ENCODE measurements at places on chromosomes 13 and 19.

- ATAC-seq = no peak
Observed at GRCh38 chr13:50140153-50140552, 124.9 kb downstream of the KCNRG start.

DNA sequence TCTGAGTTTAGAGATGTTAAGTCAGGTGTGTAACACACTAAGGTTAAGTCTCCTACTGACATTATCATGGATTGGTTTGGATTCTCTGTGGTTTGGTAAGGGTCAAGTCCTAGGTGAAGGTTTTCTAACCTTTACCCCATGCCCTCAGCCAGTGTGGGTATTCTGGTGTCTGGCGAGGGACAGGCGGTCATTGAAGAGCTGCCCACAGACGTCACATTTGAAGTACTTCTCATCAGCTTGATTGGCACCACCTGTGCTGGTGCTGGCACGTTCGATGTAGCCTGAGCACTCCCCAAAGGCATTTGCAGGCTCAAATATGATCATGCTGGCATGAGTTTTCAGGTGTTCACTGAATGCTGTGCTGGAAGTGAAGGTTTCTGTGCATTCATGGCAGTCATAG lies 27.0 kb downstream of the PEG3 start:
- ATAC-seq = no peak

GRCh38 chr13:113573065-113573464 lies 11.5 kb upstream of the TFDP1 start:
- ATAC-seq = no peak

- ATAC-seq = no peak
Observed at GRCh38 chr13:74570834-74571233, 436.6 kb upstream of the KLF12 start.

DNA sequence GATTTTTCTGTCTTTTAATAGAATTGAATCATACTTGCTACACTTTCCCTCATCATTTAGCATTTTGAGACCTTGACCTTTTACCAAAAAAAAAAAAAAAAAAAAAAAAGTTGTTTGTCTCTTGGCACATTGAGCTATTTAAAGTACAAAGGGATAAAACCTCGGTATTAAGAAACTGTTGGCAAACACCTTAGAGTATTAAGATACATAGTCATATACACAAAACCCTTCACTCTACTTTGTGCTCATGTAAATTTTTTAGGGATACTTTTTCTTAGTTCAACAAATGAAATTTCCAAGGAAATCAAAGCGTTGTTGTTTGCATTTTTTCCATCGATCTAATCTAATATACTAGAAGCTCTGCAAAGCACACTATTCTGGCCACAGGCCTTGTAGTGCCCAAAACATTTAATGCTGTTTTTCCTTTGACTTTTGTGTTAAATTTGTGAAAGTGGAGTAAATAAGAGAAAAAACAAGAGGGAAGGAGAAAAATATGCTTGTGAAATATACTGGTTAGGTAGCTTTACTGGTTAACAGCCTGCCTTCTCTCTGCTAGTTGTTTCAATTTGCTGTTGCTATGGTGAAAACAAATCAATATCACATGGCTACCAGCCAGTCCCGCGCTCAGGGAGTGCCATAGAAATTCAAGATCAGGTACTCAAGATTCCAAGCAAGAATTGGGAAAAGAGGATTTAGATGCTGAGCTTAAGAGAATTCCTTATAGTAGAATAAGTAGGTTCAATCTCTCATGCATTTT lies 2.6 kb downstream of the MBNL2 start:
- ATAC-seq = no peak

- peak; percentile 50 for ATAC-seq
Observed at GRCh38 chr19:4390017-4390566, 10.3 kb downstream of the SH3GL1 start.

- no peak for ATAC-seq
Observed at GRCh38 chr13:75440100-75440499, 41.9 kb downstream of the TBC1D4 start.

- ATAC-seq = no peak
Observed at GRCh38 chr19:58521651-58522050, 2.0 kb upstream of the ZBTB45 start.

GRCh38 chr13:23119131-23119530 lies 61.6 kb upstream of the SGCG start:
- ATAC-seq = no peak

DNA sequence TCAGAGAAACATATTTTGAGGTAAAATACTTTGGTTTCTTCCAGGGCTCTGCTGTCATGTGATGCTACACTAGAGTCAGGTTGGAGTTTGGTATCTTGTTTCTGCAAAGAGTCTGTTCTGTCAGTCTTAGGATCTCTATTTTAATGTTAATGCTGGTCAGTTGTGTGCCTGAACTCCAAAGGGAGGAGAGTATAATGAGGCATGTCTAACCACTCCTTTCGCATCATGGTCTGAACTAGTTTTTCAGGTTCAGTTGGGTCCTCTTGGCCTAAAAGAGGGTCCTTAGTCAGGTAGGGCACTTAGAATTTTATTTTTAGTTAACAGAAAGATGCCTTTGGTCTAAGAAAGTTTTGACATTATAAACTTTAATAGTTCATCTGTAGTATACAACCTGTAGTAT lies 78.2 kb downstream of the FNDC3A start:
- ATAC-seq = no peak

GRCh38 chr13:96710166-96710862 lies 284.0 kb downstream of the OXGR1 start:
- no peak for ATAC-seq

GRCh38 chr19:16199275-16199932 lies 1.7 kb downstream of the AP1M1 start:
- no peak for ATAC-seq

GRCh38 chr13:65697843-65698242 lies 1532.3 kb downstream of the PCDH9 start:
- ATAC-seq = no peak

- no peak for ATAC-seq
Observed at GRCh38 chr13:88085036-88085435, 413.9 kb downstream of the SLITRK5 start.

- no peak for ATAC-seq
Observed at GRCh38 chr19:13092606-13093235, 9.9 kb downstream of the LYL1 start.

GRCh38 chr19:50705422-50706019 lies 14.1 kb downstream of the SHANK1 start:
- ATAC-seq = no peak

GRCh38 chr13:112326821-112327370 lies 49.3 kb upstream of the SPACA7 start:
- ATAC-seq = no peak

DNA sequence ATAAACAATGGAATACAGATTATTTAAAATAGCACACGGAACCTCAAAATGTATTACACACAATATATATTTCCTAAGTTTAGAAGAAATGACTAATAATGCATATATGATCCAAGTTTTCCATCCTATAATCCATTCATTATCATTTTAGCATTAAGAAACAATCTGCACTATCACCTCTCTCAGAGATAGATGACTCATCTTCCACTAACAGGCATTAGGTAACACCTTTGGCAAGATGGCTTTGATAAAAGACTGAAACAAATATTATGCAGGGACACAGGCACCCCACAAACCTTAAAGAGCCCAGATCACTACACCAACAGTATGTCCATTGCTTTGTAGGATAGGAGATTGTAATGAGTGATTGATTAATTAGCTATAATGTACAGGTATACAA lies 4.1 kb downstream of the ENOX1 start:
- ATAC-seq = no peak

- no peak for ATAC-seq
Observed at GRCh38 chr19:5586300-5587070, 18.7 kb upstream of the TINCR start.

DNA sequence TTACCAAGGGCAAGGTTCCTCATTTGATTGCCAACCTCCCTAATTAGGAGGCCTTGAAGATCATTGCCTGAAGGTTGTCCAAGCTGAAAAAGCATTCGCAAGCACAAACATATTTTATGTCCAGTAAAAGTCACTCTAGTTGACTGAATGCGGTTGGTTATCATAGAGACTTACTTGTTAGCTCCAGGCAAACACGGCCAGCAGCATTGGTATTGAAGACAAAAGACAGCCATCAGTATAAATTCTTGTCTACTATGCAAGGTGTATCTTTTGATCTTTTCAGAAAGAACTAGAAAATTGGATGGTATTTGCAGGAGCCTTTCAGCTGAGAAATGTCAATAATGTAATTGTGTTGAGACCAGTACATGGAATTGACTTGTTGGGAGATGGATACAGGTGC lies 129.9 kb downstream of the GPC6 start:
- no peak for ATAC-seq

DNA sequence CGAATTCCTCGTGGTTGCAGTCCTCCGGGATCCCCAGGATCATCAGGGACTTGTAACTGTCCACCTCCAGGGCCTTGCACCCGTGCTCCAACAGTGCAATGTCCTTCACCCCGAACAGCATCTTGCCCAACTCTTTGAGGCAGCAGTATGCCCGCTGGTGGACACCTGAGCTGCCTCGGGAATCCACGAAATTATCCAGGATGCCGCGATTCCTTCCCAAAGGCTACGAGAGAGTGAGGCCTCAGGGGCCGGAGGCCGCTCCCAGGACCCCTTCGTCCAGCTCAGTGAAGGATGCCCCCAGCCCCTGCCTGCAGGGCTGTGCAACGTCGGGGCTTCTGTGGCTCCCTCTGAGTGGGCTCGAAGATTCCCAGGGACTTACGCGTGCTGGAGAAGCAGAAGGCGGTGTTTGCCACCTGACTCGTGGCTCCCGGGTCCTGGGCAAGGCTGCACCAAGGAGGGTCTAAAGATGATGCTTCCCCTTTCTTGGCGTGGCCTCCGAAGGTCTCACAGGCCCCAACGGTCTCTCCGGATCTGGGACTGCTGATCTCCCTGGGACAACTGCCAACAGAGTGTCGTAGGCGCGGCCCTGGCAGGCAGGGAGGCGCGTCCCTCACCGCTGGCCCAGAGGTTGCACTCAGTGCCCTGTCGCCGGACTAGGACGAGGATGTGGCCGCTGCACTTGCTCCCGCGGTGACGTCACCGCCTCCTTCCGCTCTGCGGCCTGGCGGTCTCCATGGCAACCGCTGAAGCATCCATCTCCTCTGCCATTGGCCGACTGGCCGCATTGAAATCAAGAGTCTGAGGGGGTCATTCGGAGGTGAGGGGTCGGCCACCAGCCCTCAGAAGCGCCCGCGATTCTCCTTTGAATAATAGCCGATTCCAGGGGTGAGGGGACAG lies at the start of gene PNMA8C:
PNMA8C (minus strand) TSS at position 698 of the 897 bp plus-strand sequence; CDS start at position 121, 577 bp downstream.
- ATAC-seq = no peak

- no peak for ATAC-seq
Observed at GRCh38 chr13:105774739-105775460, 760.6 kb downstream of the EFNB2 start.

- ATAC-seq = no peak
Observed at GRCh38 chr13:110913322-110914080, 1.4 kb downstream of the ANKRD10 start.

DNA sequence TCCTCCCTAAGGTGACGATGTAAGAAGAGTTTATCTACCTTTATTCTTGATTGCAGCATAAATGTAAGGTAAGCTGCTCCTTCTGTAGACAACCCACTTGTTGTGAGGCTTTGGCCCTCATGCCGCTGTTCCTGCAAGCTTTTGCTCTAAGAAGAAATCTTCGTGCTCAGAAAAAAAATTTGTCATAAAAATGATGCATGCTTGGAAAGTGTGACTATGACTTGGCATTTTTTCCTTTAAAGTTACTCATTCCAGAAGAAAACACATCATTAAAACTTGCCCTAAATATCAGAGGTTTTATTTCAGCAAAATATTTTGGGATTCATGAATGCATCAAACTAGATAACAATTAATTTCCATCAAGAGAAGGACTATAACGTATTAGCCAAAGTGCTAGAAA lies 39.8 kb downstream of the KCTD12 start:
- ATAC-seq = no peak

DNA sequence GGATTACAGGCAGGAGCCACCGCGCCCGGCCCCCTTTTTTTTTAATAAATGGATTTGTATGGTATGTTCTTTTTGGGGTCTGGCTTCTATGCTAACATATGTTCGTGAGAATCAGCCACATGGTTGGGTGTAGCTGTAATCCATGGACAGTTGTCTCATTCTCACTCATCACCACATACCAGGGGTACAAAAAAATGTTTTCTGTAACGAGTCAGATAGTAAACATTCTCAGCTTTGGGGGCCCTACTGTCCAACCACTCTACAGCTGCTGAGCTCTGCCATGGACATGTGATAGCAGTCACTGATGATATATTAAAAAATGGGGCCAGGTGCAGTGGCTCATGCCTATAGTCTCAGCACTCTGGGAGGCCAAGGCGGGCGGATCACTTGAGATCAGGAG lies 5.1 kb upstream of the RETN start:
- no peak for ATAC-seq

DNA sequence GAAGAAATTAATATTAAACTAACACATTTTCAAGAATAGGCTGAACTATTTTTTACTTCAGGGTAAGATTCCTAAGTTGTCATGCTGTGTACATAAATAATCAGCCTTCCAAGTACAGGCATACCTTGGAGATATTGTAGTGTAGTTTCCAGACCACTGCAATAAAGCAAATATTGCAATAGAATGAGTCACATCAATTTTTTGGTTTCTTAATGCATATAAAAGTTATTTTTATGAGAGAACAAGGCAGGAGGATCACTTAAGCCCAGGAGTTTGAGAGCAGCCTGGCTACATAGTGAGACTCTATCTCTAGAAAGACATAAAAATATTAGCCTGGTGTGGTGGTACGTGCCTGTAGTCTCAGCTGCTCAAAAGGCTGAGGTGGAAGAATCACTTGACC lies 511.5 kb downstream of the UQCRFS1 start:
- ATAC-seq = no peak

DNA sequence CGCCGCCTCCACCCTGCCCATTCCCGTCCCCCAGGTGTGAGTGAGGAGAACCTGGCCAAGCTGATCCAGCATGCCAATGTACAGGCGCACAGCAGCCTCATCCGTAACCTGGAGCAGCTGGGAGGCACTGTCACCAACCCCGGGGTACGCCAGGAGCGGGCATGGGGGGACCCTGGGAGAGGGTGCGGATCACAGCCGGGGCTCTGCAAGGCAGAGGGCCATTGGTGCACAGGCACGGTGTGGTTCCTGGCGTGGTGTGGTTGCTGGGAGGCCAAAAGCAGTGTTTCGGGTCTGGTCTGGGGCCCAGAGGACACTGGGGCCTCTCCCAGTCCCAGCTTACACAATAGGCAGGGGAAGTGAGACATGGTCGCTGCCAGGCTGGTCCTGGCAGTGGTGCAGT lies 8.3 kb downstream of the STXBP2 start:
- no peak for ATAC-seq

- peak; percentile 36 for ATAC-seq
Observed at GRCh38 chr19:51811344-51811743, 16.4 kb downstream of the FPR3 start.

- ATAC-seq = no peak
Observed at GRCh38 chr19:47510516-47511127, 4.2 kb downstream of the NAPA start.

Data from gastroesophageal sphincter (tissue), 4 donors.